ENCODE measurements at places on chromosomes 4 and X.

DNA sequence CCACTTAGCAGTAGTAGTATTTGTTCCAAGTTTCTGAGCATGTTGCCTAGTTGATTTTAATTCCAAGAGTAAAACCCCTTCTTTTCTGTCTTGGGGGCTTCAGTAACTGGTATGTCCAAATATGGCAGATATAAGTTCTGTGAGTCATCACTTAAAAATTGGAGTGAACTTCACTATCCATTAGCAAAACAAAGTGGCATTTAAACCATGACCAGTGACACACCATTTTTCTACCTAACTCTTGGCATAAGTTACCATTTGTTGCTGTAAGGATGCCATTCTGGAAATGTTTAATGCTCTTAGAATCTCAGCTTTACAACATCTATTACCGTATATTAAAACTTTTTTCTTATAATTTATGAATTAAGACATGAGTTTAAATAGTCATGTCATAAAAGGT lies 102.0 kb downstream of the CBR4 start:
- no peak for DNase-seq

- peak; percentile 73 for DNase-seq
These were observed 64.7 kb downstream of the TBC1D14 start for GRCh38 chr4:6974138-6974848.

DNA sequence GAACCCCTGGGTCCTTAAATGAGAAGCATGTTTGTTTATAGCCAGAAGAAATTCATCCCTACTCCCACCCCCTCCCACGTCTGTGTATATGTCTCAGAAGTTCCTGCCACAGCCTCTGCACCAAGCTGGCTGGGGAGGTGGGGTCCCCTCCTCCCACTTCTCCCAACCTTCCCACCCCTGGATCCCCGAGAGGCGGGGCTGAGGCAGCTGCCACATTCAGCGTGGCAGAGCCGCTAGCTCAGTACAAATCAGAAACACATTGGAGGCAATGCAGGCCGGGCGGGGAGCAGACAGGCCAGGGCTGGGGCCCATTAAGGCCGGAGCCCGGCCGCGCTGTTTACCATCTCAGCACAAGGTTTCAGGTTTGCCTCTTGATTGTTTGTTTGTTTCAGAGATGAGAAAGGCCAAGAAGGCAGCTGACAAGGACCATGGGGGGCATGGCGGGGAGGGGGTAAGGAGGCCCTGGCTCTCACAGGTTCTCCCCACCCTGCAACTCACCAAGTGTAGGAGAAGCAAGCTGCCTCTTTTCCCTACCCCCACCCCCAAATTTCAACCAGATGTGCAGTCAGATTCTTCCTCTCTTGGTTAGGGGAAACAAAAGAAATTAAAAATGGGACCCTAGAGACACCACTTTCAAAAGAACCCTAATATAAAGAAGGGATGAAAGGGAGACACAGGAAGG lies 22.3 kb downstream of the PJA1 start:
- no peak for DNase-seq

- no peak for DNase-seq
These were observed 149.4 kb upstream of the CHRDL1 start for GRCh38 chrX:110944751-110945675.

DNA sequence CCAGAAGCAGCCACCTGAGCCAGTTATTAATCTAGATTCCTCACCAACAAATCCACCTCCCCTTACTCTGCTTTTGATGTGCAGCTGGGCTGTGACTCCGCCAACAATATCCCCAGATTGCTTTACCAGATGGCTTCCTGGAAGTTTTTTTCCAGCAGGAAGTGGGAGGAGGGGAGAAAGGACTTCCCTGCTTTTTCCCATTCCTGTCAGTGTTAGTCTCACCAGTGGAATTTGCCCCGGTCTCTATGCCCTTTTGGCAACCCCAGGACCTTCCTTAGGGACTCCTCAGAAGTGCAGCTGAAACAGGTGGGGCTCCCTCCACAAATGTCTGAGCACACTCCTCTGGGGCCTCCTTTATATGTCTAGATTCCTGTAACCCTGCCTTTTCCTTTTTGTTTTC lies 465.2 kb upstream of the IGFBP7 start:
- DNase-seq, result no peak

GRCh38 chr4:82691431-82691830 lies 107.2 kb downstream of the SCD5 start:
- no peak for DNase-seq

DNA sequence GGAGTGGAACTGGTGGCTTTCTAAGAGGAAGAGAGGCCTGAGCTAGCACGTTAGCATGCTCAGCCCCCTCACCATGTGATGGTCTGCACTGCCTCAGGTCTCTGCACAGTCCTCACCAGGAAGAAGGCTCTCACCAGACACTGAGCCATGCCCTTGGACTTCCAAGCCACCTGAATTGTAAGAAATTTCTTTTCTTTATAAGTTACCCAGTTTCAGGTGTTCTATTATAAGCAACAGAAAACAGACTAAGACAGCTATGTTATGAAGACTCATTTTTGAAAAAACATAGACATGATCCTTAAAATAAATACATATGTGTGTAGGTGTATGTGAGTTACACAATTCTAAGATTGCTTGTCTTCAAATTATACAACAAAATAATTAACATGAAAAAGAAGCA lies 74.7 kb downstream of the CEP44 start:
- no peak for DNase-seq

DNA sequence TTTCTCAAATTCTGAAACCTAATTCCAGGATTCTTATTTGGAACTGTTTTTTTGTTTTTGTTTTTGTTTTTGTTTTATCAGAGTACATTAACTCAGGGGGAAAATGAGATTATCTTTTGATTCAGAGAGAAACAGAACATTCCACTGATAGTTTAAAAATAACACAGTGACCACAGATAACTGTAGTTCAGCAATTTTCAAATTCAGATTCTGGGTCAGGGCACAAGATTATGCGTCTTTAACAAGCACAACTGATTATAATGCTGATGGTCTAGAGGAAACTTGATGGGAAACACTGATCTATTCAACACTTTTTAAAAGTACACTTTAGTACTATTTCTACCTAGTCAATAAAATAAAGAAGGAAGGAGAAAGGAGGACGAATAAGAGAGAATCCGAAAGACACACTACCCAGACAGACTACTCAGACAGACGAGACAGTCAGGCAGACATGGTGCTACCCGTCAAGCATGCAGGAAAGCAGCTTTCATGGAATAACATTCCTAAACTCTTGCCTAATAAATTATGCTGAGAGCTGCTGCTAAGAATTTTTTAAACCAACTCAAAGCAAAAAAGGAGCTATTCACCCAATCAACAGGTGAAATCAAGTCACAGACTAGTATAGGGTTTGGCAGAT lies 59.0 kb downstream of the APBB2 start:
- no peak for DNase-seq

DNA sequence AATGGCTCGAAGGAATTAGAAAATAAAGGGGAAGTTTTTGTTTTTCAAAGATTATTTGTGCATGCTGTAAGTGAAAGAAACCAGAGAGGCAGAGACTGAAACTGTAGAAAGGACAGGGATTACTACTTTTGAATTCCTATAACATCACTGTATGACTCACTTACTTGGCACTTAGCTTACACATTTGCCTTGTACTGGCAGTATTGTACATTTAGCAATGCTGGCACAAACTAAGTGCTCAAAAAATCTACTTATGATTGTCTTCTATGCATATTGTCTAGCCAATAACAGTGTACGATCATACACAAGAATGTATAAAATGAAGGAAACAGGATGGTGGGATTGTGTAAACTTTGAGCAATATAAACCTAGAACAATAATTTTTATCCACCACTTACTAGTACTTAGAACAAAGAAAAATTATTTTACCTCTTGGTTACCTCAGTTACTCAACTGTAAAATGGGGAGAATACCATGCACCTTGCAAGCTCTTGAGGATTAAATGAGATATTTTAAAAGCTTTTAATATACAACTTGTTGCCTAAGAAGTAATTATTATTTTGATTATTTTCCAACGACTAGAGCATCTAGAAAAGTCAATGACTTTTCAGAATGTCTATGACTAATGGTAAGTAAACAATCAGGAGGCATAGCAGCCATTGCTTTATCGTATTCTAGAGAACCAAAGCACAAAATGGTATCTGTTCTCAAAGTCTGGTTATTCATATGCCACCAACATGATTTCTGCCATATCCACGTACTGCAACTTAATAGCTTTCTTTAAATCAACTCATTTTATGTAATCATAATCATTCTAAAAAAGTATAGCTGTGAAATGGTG lies 4.7 kb downstream of the FAM120C start:
- DNase-seq, result no peak

- no peak for DNase-seq
These were observed 38.8 kb upstream of the UGDH start for GRCh38 chr4:39565878-39566600.

DNA sequence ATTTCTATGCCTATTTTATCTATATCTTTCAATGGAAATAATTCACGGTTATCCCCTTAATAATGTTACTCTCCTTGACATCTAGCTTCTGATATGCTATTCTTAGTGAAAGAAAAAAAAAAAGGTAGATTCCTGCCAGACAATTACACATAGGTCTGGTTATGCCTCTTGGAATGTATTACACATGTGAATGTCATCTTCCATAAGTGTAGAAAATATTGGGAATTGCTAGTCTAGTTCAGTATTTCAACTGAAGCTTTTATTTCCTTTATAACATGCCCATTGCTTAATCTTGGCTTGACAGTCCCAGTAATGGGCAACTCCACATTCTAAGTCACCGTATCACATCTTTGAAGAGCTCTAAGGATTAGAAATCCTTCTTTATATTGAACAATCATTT lies 25.4 kb upstream of the PPP1R2C start:
- DNase-seq, result no peak

DNA sequence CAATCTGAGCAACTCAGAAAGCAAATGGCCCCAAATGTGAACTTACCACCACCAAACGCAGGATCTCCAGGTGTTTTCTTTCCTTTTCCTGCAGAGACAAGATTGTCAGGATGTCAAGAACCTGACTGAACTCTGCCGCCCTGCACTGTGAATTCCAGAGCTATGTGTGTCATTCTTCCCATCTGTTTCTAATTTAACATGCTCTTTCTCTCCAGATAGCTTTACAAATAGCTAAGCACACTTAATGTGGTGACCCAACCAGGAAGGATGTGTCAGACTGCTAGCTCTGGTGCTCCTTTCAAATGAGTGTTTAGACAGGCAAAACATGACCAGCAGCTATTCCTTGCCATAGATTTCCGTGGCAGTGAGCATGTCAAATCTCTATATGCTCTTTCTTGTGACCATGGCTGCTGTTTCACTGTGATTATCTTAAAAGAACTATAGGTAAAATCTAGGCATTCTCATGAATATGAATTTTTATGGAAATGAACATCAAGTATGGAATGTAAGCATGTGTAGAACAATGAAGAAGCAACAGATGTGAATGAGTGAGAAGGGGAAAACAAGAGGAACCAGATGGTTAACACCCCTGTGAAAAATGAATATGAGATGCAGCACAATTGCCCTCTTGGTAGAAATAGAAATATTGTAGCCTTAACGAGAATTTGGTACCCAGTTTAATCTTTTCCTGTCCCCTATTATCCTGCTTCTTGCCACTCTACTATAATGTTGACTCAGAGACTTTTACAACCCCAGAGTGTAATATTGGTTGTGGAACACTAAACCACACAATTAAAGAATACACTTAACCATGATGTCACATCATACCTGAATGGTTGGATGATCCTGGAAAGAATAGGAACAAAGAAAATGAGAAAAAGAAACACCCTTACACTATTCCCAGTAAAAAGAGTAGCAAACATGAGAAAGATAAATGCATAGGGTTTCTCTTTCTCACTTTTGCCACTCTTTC lies 247.8 kb upstream of the DKK2 start:
- no peak for DNase-seq
